ENCODE measurements at places on chromosomes 12 and 14.

DNA sequence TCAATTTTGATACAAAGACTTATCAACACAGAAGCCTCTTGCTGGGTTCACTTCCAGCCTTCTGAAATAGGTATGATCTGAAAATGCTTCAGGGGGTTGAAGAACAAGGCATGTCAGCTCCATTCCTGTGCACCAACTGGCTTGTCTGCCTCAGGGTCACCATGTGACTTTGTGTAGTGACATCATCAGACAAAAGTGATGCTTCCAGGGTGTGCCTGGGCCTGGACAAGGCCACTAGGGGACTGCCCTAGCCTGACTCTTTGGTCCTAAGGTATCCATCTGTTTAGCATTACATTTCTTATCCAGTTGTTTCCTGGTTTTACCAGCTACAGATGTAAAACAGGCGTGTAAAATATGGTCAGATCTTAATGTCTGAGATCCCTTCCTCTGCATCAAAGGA lies 155.6 kb downstream of the CAND1 start:
- no peaks in the 10 kb centered on the region for H3K27me3 ChIP-seq
- H3K27ac ChIP-seq: no peak overlapping the region
- H3K4me3 ChIP-seq: no peak overlapping the region
- no peaks in the 10 kb centered on the region for H3K36me3 ChIP-seq
- DNase-seq: no peak
- peaks cover 8% of the 10 kb centered on the region for H3K4me1 ChIP-seq

GRCh38 chr12:98644433-98644711 lies 216 bp downstream of the IKBIP start:
- peaks cover 1% of the 10 kb centered on the region for H3K36me3 ChIP-seq
- no peaks in the 10 kb centered on the region for H3K27me3 ChIP-seq
- H3K4me1 ChIP-seq: peaks cover 9% of the 10 kb centered on the region
- peak overlapping the region; percentile 87 for H3K4me3 ChIP-seq
- no peak for DNase-seq

- H3K27me3 ChIP-seq: peaks cover 68% of the 10 kb centered on the region
- no peaks in the 10 kb centered on the region for H3K4me1 ChIP-seq
- H3K27ac ChIP-seq: no peak overlapping the region
- no peak for DNase-seq
- no peaks in the 10 kb centered on the region for H3K36me3 ChIP-seq
These were observed 5.6 kb upstream of the ASCL1 start for GRCh38 chr12:102951841-102952240.

DNA sequence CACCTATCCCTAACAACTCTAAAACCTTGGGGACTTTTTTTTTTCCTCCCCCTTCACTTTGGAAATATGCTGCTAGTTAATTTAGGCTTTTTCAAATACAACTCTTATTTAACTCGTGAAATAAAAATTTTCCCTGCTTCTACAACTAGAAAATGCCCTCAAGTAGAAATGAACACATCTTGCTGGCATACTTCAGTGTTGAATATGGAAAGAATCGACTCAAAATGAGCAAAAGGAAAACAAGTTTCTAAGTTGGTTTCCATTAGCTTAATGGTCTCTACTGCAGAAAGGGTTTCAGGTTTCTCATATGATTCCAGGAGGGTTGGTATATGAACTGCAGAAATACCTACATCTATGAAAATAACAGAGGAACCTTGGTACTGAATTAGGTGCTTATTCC lies 118.3 kb upstream of the TMTC1 start:
- no peaks in the 10 kb centered on the region for H3K36me3 ChIP-seq
- no peak overlapping the region for H3K27ac ChIP-seq
- no peak overlapping the region for H3K4me3 ChIP-seq
- H3K27me3 ChIP-seq: no peaks in the 10 kb centered on the region
- no peaks in the 10 kb centered on the region for H3K4me1 ChIP-seq
- DNase-seq: no peak

- no peaks in the 10 kb centered on the region for H3K4me1 ChIP-seq
- DNase-seq: no peak
- H3K27ac ChIP-seq: no peak overlapping the region
- no peaks in the 10 kb centered on the region for H3K36me3 ChIP-seq
- peaks cover 8% of the 10 kb centered on the region for H3K27me3 ChIP-seq
- no peak overlapping the region for H3K4me3 ChIP-seq
These were observed 14.1 kb upstream of the FAIM2 start for GRCh38 chr12:49917788-49918173.

DNA sequence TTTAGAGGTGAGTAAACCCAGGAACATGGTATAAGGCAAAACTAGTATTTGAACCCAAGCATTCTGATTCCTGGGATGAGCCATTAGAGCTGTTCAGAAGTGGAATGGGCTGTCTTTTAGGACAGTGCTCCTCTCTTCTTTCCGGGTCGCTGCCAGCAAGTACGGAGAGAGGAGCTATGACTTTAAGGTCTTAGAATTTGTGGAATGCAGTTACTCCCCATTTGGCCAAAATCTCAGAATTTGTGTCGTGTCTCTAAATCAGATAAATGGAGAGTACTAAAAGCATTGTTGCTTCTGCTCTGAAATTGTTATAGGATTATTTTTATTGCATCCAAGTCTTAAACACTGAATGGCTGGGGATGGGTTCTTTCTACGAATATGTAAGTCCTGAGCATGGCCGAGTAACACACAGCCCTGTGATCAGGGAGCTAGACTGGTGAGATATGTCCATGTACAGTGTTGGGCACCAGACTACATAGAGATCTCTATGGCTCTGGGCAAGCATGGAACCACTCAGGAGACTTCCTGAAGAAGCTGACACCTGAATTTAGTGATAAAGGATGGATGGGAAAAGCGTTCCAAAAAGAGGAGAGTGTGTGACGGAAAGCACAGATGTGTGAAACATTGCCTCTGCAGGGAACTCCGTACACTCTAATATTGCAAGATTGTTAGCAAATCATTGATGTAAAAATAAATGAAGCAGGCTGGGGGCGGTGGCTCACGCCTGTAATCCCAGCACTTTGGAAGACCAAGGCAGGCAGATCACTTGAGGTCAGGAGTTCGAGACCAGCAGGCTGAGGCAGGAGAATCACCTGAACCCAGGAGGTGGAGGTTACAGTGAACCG lies 184.7 kb downstream of the SRGAP1 start:
- no peak for DNase-seq
- no peak overlapping the region for H3K4me3 ChIP-seq
- H3K27ac ChIP-seq: no peak overlapping the region
- peaks cover 8% of the 10 kb centered on the region for H3K36me3 ChIP-seq

GRCh38 chr12:104049278-104049902 lies 597 bp downstream of the GLT8D2 start:
- peaks cover 10% of the 10 kb centered on the region for H3K4me1 ChIP-seq
- peak overlapping the region; percentile 61 for H3K4me3 ChIP-seq
- DNase-seq: no peak
- H3K27me3 ChIP-seq: no peaks in the 10 kb centered on the region

GRCh38 chr12:49026678-49027480 lies 8.3 kb upstream of the PRKAG1 start:
- H3K27me3 ChIP-seq: no peaks in the 10 kb centered on the region
- no peak overlapping the region for H3K4me3 ChIP-seq
- no peak for DNase-seq

DNA sequence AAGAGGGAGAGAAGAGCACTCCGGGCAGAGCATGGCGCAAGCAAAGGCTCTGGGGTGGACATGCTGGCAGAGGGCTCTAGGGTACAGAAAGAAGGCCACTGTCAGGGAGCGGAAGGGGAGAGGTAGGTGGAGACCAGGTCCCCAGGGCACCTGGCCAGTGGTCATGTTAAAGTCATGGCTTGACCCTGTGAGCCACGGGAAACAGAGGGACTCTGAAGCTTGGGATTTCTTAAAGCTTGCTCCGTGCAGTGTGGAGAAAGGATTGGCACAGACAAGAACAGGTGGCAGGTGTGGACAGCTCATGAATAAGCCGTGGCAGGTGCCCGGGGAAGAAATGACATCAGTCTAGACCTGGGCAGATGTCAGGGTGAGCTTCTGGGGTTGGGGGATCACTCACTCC lies 413.8 kb downstream of the BCL11B start:
- H3K4me3 ChIP-seq: no peak overlapping the region
- peaks cover 3% of the 10 kb centered on the region for H3K27me3 ChIP-seq
- H3K27ac ChIP-seq: no peak overlapping the region
- no peaks in the 10 kb centered on the region for H3K4me1 ChIP-seq
- H3K36me3 ChIP-seq: no peaks in the 10 kb centered on the region

GRCh38 chr12:119829439-119829838 lies 47.7 kb downstream of the CIT start:
- H3K4me1 ChIP-seq: no peaks in the 10 kb centered on the region
- H3K4me3 ChIP-seq: no peak overlapping the region
- DNase-seq: no peak
- no peak overlapping the region for H3K27ac ChIP-seq
- no peaks in the 10 kb centered on the region for H3K27me3 ChIP-seq
- no peaks in the 10 kb centered on the region for H3K36me3 ChIP-seq

- peaks cover 58% of the 10 kb centered on the region for H3K4me1 ChIP-seq
These were observed 270.6 kb downstream of the PAWR start for GRCh38 chr12:79420146-79420618.

DNA sequence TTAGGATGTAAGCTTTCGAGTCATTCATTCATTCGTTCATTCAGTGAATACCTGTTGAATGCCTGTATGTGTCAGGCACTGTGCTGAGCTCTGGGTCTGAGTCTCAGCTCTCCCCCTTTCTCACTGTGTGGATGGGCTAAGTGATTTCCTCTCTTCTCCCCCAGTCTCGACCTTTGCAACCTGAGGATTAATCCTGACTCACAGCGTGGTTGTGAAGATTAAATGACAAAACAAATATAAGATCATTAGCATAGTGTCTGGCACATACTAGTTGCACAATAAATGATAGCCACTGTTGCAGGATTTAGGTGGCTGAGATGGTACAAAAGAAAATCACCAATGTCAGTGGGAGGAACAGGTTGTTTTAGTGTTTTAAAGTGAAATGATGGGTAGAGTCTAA lies 136.7 kb downstream of the GPR135 start:
- H3K4me3 ChIP-seq: no peak overlapping the region
- no peak for DNase-seq
- H3K4me1 ChIP-seq: peaks cover 3% of the 10 kb centered on the region
- no peaks in the 10 kb centered on the region for H3K27me3 ChIP-seq
- no peak overlapping the region for H3K27ac ChIP-seq

DNA sequence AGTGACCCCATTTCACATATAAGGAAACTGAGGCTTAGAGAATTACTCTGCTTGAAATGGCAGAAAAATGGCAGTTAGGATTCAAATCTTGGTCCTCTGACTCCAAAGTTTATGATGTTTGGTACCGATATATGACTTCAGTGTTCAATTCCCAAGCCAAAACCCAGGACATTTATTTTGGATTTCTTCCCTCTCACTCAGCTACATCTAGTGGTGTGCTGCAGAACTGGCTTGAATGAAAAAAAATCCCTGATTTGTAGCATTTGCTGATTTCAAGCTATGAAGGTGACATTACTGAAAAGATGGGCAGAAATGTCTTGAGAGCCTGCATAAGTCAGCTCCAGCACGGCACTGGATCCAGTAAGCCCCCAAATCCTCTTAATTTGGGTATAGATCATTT lies 106.4 kb downstream of the EFCAB11 start:
- no peak overlapping the region for H3K27ac ChIP-seq
- no peaks in the 10 kb centered on the region for H3K27me3 ChIP-seq
- no peak overlapping the region for H3K4me3 ChIP-seq
- H3K4me1 ChIP-seq: no peaks in the 10 kb centered on the region
- H3K36me3 ChIP-seq: no peaks in the 10 kb centered on the region

All from keratinocyte (primary cell).